Hippocampal formation (tissue), 2 donors: ENCODE measurements at places on chromosomes 3 and 15.

DNA sequence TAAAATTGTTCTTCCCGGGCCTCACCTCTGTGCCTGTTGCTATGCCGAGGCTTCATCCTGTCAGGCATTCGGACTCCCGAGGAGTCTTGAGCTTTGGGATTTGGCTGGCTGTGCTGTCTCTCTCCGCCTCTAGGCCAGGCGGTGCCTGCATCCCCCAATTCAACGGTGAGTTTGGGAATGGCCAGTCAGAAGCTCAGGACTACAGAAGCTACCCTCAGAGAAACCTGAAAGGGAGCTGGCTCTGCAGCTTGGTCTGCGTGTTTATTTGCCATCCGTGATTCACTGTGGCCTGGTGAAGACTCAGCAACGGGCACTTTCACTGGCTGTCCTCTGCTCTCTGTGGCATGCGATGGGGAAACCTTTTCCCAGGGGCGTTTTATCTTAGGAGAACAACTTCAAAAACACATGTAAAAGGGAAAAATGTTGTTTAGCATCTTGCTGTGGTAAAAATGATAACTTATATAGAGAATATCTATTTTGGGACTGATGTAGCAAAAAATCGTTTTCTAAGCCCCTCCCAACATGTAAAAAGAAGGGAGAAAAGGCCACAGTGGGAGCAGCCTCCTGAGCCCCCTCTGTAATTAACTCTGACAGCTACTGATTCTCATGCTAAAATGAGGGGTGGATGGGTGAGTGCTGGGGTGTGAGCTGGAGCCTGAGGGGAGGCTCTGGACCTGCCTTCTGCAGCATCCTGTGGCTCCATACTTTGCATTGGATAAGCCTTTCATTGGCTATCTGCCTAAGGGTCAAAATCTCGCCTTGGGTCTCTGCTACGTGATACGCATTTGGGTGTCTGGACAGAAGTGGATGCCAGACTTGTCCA, 103.4 kb upstream of the KLHL25 start:
- no peak for DNase-seq

- no peak for DNase-seq
Measured at GRCh38 chr3:882533-882932, 210.3 kb upstream of the CNTN6 start.

DNA sequence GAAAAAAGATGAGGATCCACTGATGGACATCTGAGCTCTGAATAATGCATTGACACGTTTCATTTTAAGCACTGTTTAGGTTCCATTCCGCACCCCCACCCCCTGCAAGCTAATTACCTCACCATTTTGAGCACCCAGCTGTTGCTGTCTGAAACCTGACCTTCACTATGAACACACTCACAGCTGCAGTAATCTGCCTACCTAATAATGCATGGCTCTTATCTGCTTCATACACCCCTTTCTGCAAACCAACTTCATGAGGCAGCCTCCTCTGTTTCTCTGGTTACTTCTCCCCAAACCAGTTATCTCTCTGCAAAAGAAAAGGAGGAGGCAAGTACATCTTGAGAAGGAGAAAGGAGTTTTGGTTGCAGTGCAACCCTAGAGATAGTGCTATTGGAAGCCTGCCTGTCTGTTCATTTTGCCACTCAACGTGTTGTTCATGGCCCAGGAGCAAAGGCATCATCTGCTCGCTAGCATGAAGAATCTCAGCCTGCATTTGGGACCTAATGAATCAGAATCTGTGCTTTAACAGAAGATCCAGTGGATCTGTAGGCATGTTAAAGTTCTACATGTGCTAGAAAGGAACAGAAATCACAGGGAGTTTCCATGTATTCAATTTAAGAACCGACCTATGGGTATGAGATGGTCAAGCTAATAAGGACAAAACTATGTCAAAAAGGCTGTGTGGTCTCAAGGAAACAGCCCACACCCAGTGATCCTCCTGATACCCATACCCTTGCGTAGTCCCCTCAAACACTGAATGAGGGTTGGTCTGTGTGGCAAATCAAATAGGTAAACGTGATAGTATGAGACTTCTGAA, 87.2 kb downstream of the MB21D2 start:
- DNase-seq: no peak

- DNase-seq: no peak
Measured at GRCh38 chr3:180973543-180973942, 16.0 kb downstream of the DNAJC19 start.

GRCh38 chr15:76809412-76810103, 95.6 kb downstream of the SCAPER start:
- DNase-seq: no peak

DNA sequence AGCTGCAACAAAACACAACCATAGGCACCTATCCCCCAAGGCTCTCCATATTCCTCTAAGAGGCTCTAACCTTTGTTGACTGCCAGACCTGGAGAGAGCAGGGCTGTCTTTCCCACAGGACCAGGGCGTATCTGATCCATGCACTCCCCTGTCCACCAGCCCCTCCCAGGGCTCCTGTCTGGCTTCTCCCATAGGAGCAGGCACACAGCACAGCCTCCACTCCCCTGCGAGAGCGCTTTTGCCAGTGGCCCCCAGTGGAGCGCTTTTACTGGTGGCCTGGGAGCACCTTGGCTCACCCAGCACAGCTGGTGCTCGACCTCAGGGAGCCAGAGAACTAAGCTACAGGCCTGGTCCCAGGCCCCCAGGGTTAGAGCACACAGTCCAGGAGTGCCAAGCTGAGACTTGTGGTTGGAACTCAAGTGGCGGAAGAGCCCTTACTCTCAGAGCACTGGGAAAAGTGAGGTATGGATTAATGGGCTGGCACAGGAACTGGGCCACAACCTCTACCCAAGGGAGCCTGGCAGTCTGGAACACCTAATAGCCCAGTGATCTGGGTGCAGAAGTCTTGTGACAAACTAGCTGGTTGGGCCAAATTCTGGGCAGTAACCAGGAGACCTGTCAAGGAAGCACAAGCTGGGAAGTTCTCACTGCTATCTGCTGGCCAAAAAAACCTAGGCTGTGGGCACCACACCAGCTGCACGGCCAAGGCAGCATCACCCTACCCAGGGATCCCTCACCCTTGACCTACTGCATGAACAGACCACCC, 79.6 kb downstream of the PPP2R3A start:
- no peak for DNase-seq

DNA sequence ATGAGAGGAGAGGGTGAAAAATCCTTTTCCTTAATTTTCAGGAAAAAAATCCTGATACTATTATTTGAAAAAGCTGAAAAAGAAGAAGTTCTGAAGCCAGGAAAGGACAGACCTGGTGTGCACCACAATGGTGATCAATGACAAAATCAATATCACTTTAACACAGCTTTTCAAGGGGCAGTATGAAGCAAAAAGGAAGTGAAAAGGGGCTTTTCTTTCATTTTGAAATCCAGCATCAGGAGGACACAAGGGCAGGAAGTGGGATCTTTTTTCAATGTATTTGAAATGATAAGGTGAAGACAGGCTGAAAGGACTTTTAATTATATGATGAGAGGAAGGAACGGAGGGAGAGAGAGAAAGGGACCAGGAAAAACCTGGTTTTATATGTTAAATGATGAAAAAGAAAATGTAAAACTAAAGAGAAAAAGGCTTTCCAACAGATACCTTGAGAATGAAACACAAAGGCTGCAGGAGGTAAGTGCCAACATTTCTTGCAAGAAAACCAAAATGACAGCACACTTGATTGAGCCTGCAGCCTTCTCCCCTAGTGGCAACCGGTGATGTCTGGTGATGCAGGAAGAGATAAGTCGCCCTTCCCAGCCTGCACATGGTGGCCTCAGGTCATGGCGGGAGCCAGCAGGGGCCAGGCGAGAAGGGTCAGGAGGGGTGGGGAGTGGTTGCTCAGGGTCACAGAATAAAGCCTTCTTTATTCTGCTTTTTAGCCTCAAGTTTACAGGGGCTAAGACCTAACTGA, 236.7 kb upstream of the WNT5A start:
- no peak for DNase-seq

DNA sequence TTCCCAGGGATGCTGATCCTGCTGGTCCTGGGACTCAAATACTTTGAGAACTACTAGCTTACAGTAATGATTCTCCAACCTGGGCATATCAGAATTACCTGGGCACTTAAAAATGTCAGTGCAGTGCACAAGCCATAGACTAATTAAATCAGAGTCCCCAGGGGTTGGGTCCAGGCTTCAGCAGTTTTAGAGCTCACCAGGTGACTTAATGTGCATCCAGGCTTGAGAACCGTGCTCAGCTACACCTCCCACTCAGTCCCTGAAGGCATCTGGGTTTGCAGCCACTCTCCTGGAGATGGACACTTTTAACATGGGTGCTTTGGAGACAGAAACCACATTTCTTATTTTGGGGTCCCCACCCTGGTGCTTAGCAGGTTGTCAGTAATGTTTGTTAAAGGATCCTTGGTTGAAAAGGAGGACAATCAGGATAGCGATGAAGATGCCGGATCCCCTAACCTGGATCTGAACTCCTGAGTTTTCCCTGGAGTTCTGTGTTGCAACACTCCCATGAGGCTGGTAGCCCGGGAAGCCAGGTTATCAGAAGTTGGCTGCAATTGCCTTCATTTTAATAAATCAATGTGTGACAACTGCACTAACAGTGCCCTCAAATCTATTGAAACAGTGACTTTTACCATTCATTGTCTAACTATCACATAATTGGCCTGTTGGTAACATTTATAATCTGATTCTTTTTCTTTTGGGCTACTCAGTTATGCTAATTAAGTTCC, 48.1 kb downstream of the BFSP2 start:
- no peak for DNase-seq

DNA sequence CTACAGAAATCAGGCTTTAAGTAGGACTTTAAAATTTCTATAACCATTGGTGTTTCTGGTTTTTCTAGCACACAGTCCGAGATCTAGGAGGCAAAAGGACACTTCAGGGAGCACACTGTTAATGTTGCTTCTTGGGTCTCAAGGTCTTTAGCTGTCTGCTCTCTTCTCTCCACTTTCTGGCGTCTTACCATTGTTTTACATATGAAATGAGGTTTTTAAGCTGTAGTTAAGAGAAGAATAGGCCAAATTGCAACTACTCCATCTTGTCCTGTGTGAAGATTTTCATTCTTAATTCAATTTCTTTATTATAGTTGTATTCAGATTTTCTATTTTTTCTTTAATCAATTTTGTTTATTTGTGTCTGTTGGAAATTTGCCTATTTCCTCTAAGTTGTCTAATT, 151.4 kb downstream of the WNT7A start:
- no peak for DNase-seq

- no peak for DNase-seq
Measured at GRCh38 chr3:106059953-106060517, 191.2 kb upstream of the CBLB start.

DNA sequence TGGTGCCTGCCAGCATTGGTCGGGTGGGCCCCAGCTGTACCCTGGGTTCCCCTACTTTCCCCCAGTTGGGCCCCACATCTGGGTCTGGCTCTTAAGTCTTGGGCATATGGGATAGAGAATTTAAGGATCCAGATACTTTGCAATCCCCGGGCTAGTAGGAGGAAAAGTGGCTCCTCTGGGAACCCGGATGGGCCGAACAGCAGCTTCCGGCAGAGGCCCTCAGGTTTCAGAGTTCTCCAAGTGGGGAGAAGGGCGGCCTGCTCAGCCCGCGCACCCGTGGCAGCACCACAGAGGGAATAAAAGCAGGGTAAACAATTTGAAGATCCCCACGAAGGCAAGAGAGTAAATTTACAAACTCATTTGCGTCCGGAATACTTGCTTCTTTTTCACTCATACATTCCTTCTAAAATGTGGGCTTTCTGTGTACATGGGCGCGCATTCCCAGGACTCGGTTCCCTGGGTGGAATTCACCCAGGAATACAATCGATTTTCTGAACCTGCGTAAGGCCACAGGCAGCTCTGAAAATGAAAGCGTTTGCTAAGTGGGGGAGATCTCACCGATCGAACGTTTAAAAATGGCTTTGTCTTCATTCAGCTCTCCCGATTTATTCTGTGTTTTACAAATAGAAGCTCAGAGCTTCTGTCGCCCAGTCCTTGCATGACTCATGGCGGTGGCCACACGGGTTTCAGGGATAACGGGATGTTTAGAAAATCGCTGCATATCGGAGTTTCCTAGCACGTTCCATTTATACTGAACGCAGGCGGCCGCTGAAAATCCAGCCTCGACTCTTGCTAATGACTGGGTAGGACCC, 74.0 kb upstream of the POLG start:
- no peak for DNase-seq

GRCh38 chr3:48400824-48401433, 28.9 kb downstream of the FBXW12 start:
- peak; percentile 44 for DNase-seq

GRCh38 chr3:120341658-120342346, 7.4 kb downstream of the LRRC58 start:
- no peak for DNase-seq

DNA sequence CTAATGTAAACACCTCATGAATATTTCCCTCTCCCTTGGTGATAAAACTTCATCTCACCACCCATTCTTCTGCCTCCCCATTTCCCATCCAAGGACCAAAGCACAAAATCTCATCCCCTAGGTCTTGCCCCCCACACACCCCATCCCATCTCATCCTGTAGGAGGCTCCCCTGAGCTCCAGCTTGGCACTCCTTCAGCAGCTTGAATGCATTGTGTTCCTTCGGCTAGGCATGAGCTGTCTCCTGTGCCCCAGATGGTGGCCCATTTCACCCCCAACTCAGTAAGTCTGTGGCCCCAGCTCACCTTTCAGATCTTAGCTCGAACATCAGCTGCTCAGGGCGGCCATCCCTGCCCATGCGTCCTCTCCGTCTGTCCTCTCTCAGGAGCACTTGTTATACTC, 203.6 kb upstream of the NR2F2 start:
- no peak for DNase-seq

GRCh38 chr15:66758844-66759243, 56.8 kb downstream of the SMAD6 start:
- no peak for DNase-seq

- DNase-seq: no peak
Measured at GRCh38 chr3:126918355-126918821, 64.5 kb upstream of the PLXNA1 start.

GRCh38 chr3:14569474-14570000, 29.4 kb upstream of the GRIP2 start:
- no peak for DNase-seq

DNA sequence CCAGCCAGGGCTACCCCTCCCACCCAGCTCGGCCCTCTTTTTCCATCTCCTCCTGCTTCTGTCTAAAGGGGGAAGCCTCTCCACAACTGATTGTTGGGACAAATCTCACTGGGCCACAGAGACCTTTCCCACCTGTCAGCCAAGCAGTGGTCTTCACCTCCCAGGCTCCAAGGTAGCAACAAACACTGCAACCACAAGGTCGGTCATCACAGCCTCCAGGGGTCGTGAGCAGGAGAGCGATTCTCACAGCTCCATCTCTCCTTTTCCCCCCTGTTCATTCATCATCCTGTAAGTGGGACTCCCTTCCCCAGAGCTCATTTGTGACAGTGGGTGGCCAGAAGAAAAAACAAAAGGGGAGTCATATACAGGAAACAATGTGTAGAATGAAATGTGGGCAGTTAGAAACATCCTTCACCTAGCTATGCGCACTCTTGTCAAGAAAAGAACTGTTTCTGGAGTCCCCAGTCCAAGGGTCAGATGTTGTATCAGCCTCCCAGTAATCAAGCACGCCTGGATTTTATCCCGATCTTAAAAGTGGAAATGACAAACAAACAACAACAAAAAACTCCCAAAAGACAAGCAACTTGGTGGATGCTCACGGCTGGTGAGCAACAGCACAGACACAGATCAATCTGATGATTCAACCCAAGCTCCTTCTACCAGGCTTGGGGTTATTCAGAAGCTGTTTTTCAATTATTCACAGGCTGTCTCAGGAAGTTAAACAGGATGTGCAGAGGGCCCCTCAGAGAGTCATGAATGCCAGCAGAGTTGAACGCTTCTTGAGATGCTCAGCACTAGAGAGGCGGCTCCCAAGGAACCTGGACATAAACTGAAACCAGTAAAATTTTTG, 22.4 kb downstream of the LYZL4 start:
- no peak for DNase-seq

GRCh38 chr3:134432236-134432635, 53.5 kb downstream of the ANAPC13 start:
- no peak for DNase-seq
